ENCODE measurements at places on chromosomes 11 and 22.

DNA sequence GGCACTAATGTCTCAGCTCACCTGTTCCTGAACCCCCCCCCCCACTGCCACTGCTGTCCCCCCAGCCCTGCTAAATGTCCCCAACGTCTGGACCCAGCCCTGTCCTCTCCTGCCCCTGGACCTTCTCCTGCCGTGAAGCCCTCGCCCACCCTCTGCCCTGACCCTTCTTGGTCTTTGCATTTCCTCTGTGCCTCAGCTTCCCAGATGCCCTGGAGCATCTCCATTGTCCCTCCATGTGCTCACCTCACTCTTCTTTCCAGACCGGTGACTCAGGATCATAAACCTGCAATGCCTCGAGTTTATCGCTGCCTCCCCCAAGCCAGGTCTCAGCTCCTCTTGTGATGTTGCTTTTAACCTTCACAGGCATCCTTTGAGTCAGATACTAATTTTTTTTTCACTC lies 416.4 kb downstream of the BRD1 start:
- DNase-seq, result no peak

- no peak for DNase-seq
Measured at GRCh38 chr11:98600786-98601773, 419.7 kb upstream of the CNTN5 start.

DNA sequence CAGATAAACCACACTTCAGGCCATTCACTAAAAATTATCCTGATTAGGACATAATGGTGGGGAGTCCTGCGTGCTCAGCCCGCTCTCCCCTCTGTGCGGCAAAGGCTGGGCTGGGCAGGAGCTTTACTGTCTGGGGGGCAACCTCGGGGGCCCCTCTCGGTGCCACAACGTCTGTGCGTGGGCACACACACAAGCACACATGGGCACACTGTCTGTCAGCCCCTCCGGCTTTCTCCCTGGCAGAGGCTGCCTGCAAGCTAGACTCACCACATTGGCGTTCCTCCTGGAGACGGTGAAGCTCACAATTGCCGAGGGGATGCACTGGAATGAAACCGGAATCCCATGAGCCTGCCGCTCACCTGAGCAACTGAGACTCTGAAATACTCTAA lies 5.2 kb downstream of the MLC1 start:
- no peak for DNase-seq

GRCh38 chr11:119472856-119473222 lies 49.9 kb upstream of the THY1 start:
- no peak for DNase-seq

DNA sequence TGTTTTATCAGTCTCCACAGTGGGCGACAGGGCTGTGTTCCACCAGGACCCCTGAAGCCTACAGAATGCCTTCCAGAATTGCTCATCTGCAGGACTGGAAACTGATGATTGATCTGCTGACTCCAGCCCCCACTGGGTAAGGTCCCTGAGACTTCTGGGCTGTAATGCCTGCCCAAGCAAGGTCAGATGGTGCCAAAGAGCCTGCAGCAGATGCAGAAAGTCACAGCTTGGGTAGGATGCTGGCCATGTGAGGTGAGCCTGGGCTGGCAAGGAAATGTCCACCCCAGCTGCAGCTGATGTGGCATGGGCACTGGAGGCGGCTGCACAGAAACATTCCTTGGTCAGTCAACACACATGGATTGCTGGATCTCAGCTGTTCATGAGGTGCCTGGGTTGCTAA lies 30.9 kb downstream of the LRRC32 start:
- no peak for DNase-seq

DNA sequence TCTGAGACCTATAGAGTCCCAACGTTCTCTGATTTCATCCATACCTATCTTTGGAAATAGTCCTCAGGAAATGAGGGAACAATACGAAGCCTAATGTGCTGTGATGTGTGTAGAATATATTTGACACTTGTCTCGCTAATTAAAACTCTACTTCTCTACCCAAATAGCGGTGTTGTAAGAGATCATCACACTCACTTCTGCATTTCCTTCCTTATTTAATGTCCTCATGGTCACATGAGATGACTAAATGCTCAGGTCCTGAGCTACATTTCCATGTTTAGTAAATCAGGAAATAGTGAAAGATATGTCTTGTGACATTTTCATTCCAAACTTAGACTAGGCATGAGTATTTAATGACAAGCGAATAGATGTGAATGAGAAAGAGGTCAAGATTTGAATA lies 112.3 kb downstream of the MAML2 start:
- no peak for DNase-seq

- no peak for DNase-seq
Measured at GRCh38 chr22:28927630-28928029, 44.3 kb downstream of the ZNRF3 start.

DNA sequence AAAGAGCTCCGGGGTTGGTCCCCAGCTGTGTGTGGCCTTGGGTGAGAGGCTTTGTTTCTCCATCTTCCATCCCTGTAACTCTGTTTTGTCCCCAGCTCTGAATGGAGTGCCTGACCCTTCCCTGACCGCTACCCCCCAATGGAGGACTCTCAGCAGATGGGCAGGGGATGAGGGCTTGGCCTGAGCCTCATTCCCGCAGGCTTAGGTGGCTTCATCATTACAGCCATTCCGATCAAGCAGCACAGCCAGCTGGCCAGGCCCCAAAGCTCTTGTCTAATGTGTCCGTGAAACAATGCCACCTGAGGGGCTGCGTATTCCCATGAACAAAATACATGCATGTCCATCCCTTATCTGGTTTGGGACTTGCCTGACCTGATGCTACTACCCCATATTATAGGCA lies 3.9 kb upstream of the CDC42EP2 start:
- no peak for DNase-seq

DNA sequence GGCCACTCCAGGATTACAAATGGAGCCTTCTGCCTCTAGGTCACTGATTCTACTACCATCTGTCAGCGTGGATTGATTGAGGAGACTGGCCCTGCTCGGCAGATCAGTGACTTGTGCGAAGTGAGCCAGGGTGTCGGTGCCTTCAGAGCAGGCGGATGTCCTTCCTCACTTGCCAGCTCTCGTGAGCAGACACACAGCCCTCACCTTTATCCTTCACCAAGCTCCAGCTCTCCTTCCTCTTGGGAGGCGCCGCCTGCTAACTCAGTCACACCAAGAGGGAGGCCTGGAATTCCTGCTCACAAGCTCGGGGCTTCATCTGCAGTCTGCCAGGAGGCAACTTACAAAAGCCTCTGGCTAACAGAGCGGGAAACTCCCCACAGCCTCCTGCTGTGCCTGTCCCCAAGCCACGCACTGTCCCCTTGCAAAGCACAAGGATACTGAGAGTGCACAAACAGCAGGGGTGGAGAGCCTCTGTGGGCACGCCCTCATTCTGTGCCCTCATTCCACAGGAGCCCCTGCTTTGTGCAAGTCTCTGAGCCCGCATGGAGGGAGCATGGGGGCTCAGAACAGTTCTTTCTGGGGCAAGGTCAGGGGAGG lies 3.5 kb upstream of the TCF20 start:
- DNase-seq, result no peak

DNA sequence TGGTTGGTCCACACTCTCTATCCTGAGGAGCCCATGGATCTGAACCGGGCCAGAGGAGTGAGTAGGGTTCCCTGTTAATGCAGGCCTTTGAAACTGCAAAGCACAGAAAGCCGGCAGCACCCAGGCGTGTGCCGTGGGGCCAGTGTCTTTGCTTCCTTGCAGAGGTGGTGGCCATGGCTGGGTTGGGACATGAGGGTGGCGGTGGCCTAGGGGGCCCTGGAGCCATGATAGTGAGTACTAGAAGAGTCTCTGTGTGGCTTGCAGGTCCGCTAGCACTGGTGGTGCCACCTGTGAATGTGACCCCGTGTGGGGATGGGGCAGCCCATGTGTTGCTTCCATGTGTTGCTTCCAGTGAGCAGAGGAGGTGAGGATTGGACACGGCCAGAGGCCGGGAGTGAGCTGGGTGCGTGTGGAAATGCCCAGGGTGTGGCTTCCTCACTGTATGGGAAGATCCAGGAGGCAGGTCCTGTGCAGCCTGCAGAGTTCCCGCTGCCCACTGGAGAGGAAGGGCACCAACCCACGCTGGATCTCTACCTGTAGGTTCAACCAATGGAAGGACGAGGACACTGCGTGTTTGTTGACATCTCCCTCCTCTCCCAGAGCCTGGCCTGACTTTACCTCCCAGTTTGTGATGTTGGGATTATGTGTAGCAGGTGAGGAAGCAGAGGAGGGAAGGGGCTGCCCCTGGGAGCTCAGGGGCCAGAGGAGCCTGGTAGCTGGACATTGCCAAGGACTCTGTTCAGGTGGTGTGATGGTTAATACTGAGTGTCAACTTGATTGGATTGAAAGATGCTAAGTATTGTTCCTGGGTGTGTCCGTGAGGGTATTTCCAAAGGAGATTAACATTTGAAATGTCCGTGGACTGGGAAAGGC lies 796.6 kb downstream of the TBC1D22A start:
- no peak for DNase-seq

DNA sequence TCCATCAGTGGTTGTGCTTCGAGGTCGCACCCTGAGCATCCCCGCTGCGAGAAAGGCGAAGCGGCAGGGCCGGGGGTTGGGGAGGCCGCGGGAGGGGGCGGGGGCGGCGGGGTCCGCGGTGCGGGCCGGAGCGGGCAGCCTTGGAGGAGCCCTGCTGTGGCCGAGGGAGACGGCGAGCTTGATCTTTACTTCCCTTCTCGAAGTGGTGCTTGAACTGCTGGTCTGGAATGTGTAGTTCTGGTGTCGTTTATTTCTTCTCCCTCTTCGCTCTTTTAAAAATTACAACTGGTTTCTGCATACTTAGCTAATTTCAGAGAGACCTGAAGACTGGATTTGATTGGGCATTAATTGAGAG lies 1.1 kb downstream of the APLP2 start:
- DNase-seq, result no peak

DNA sequence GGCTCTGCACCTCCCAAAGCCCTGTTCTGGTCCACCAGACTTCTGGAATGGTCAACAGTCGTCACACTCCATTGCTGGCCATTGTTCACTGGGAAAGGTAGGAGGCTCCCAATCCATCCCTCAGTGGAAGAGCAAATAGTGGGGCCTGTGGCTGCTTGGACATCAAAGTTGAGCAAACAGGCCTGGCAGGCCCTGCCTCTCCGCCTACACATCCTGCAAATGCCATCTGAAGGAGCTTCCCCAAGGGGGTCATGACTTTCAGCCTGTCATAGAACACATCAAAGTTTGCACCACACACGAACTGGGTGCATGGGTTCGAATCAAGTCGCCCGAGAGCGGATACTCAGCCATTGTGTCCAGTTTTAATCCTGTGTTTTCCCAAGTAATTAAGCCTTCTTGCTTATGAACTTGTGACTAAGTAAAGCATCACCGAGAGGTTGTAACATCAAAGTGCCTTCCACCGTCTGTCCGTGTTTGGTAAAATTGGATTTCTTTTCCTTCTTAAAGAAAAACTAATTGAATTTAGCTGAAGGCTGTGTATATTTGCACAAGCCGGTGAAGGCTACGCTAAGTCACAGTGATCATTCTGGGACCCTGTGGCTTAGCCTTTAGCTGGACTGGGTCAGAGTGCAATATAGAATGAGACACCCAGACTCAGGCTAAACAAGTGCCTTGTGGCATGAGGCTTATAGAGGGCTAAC lies 36.1 kb downstream of the CLPB start:
- no peak for DNase-seq
